ENCODE measurements at places on chromosomes 4 and X.

GRCh38 chr4:187236209-187236890 lies 512.7 kb upstream of the FAT1 start:
- no peak for DNase-seq

- no peak for DNase-seq
Observed at GRCh38 chr4:99710681-99711345, 53.2 kb upstream of the C4orf54 start.

- DNase-seq: no peak
Observed at GRCh38 chr4:87567191-87567590, 38.0 kb upstream of the SPARCL1 start.

DNA sequence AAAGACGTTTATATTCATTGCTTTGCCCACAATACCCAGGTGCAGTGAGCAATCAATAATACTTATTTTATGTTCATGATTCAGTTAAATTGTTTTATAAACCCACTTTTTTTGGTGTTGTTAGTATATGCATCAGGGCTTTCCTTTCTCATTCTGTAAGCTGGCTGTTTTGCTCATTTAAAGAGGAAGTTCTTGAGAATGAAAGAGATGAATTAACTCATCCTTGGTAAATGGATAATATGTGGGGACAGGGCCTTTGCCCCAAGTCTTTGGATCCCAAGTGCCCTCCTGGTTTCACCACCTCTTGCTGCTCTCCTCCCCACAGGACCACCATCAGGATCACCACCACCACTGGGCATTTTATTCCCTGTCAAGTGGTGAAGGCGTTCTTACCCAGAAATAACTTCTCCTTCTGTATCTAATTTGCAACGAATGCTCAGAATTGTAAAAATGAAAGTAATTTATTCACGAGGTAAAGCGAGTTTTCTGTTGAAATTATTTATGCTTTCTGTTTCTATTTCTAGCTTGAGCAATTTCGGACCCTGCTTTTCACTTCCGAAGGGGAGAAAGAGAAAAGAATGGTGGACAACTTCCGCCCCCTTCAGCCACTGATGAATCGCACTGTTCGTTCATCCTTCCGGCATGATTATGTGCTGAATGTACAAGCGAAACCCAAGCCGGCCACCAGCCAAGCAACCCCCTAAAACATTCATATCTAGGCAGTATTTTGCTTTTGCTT lies 8.2 kb upstream of the ZRSR2 start:
- no peak for DNase-seq

DNA sequence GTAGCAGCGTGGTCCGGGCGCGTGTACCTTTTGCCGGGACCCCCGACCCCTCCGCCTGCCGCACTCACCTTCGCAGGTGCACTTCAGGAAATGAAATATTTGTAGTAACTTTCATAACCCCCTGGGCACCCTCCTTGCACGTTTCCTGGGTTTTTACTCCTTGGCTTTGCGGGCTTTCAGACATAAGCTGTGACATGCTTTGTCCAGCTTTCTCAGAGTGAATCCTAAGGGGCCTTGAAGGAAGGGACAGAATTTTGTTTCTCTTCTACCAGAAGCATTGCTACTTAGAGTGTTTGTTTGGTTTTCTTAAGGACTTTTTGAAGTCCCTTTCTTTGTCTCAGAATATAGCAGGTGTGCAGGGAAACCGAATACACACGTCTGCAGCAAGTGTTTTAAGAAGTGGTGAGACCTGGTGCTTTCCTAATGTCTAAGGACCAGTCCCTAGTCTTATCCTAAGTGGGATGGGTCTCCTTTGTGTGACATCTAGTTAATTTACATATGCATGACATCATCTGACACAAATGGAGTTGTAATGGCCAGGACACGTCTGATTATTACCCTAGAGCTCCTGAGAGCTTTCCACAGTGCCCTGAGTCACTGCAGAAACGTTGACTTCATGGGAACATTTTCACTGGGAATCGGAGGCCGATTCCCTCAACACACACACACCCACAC lies 1.3 kb downstream of the FAM149A start:
- no peak for DNase-seq

DNA sequence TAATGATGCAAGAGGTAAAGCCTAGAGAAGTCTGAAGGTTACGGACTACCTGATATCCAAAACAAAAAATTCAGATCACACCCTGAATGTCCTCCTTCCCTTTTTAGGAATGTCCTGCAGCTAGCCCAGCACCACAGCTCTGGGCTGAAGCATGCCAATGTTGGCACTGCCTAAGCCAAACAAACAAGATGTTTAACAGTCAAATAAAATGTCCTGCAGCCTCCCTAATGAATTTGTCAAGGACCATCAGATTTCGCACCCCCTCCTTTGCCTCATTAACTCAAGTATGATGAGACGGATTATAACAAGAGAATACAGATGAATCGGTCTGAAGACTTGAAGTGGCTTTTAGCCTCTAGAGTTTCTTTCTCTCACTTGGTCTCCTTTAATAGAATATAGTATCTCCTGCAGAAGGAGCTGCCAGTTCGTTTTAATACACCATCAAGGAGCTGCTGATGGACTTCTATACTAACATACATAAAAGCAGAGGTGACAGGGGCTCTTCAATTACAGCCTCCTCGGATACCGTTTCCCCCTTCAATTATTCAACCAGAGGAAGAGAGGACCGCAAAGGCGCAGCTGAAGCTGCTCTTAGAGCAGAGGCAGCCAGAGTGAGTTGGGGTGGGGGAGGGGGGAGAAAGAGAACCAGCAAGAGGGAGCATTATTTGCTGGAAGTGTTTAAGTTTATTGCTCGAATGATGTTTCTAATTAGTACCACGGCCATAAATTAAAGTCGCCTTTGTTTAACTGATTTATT lies 3.0 kb upstream of the MAB21L2 start:
- no peak for DNase-seq

DNA sequence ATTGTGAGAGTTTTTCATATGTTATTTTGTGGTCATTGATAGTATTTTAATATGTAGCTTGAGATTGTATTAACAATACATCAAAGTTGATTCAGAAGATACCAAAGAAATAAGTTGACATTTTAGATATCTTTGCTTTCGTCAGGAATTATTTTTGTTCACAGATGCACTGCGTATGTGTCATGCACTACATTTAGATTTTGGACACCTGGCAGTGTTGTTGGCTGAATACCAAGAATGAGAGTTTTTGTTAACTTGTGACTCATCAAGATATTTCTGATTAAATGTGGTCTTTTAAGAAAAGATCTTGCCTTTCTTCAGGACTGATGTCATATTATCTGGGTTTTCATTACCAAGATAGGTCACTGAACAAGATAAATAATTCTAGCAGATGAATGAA lies 633.4 kb downstream of the CENPC start:
- no peak for DNase-seq

DNA sequence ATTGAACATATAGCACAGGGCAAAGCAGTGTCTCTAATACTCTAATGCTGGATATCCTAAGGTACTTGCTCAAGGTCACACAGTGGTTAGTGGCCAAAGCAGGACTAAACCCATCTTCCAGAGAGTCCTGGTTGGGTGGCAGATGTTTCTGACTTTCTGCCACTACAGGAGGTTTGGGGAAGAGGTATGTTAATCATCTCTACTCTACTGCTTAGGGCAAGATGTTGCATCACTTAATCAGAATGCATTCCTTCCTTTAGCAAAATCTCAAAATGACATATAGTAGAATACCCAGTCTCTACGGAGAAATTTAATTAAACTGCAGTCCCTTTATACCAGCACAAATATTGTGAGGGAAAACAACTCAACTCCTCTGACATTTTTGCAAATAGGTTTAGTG lies 190.7 kb upstream of the FAM241A start:
- no peak for DNase-seq

GRCh38 chrX:46607916-46608315 lies 34.4 kb downstream of the CHST7 start:
- DNase-seq: no peak

- no peak for DNase-seq
Observed at GRCh38 chrX:25597551-25597950, 540.6 kb upstream of the MAGEB18 start.

DNA sequence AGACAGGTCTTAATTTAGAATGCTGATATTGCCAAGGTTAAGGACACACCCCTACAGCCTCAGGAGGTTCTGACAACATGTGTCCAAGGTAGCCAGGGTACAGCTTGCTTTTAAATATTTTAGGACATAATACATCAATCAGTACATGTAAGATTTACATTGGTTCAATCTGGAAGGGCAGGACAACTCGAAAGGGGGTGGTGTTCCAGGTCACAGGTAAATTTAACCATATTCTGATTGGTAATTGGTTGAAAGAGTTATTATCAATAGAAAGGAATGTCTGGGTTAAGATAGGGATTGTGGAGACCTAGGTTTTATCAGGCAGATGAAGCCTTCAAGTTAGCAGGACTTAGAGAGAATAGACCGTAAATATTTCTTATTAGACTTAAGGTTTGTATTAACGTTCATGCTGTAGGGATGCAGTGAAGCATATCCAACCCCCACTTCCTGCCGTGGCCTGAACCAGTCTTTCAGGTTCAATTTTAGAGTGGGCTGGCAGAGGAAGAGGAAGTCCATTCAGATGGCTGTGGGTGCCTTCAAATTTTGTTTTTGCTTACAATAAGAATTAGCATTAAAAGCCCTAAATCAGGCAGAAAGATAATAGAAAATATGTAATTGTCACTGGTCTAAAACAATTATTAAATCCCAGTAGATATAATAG lies 136.5 kb upstream of the GALNTL6 start:
- no peak for DNase-seq

DNA sequence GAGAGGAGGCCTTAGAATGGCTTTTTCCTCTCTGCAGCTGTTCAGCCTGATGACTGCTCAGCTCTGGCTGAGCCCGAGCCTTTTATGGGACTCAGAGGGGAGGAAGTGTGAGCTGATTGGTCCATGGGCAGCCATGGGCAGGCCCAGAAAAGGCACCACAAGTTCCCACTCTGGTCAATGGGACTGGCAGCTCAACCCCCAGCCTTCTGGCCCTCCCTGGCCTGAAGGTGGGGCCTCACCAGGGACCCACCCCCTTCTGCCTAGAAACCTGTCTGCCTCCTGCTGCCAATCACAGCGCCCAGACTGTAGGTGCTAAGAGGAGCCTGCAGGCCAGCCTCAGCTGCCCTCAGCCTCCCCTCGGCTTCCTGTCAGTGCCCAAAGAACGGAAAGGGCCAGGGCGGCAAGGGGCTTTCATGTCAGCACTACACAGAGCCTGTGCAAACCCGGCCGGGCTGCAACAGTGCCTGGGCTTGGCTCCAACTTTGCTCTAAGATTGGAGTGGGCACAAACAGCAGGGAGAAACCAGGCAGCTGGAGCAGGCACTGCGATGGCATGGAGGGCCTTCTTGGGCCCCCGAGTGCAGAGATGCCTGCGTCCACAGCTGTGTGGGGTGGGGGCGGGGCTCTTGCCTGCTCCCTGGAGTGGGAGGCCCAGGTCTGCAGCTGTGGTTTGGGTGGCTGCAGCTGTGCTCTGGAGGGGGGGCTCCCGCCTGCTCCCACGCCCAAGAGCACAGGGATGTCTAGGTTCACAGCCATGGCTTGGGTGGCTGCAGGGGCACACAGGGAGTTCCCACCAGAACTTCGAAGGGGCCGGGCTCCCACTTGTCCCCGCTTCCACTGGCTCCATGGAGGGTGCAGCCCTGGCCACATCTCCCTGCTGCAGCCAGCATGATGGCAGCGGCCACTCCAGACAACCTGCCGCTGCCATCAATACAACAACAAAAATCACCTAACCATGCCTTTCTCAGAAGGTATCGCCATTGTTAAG lies 92.6 kb downstream of the NXF2 start:
- peak; percentile 88 for DNase-seq

DNA sequence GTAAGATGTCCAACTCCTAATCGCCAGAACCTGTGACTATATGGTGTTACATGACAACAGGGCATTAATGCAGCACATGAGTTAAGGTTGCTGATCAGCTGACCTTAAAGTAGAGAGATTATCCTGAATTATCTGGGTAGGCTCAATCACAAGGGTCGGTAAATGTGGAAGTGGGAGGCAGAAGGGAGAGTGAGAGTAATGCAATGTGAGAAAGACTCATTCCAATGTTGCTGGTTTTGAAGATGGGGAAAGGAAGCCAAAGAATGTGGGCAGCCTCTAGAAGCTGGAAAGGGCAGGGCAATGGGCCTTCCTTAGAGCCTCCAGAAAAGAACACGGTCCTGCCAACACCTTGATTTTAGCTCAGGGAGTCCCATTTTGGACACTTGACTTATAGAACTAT lies 67.4 kb downstream of the STX18 start:
- no peak for DNase-seq

DNA sequence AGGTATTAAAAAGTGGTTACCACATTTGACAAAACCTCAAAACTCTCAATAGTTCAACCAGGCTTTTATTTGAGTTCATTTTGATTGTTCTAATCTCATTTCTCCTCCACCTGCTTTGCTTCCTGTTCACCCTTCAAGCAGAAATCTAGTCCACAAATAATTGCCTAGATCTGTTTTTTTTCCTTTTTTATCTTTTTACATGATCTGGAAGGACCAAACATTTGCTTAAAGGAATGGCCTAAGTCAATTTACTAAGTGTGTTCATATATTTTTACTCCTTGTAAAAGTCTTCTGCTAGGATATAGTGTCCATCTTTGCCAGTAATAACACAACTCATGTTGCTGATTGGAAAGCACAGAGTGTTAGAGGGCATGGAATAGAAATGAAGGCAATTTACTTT lies 26.2 kb upstream of the VEGFD start:
- no peak for DNase-seq

DNA sequence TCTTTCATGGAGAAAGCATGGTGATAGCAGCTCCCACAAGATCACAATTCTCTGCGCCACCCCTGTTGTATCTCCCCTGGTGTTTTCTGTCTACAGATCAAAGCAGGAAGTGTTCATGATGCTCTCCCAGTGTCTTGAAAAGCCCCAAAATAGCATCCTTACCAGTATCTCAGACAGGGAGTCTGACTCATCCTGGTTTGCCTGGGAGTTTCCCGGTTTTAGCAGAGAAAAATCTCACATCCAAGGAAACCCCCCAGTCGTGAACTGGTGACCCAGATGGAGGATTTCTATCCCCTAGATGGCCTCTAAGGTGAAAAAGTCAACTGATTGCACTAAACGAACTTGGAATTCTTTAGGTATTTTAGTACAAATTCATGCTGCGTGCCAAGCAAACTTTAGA lies 64.3 kb upstream of the NR0B1 start:
- DNase-seq: no peak

- DNase-seq: no peak
Observed at GRCh38 chr4:169397762-169398161, 127.0 kb upstream of the SH3RF1 start.

DNA sequence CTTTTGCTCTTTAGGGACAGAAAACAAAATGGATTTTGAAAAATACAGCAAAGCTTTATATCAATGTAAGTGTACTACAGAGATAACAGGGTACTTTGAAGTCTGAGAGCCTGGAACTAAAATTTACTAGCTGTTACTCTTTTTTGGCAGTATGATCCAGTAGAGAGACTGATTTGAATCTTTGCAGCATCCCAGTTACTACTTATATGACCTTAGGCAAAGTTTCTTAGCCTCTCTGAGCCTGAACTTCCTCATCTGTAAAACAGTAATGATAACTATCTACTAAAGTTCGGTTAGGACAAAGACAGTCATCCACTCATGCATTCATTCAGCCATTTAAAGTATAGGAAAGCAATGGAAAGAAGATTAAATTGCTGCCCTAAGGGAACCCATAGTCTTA lies 10.1 kb downstream of the BRWD3 start:
- no peak for DNase-seq

- DNase-seq: no peak
Observed at GRCh38 chr4:182091128-182091527, 152.1 kb upstream of the TENM3 start.

GRCh38 chr4:17583276-17583675 lies 6.3 kb downstream of the LAP3 start:
- no peak for DNase-seq

GRCh38 chrX:95950679-95951078 lies 734.0 kb upstream of the DIAPH2 start:
- DNase-seq: no peak

GRCh38 chrX:3532581-3533085 lies 180.8 kb downstream of the PRKX start:
- DNase-seq: no peak
